GM12892 (cell line): ENCODE measurements at places on chromosomes 12 and 14.

GRCh38 chr12:129540249-129540648 lies 363.6 kb downstream of the TMEM132D start:
- DNase-seq: no peak

DNA sequence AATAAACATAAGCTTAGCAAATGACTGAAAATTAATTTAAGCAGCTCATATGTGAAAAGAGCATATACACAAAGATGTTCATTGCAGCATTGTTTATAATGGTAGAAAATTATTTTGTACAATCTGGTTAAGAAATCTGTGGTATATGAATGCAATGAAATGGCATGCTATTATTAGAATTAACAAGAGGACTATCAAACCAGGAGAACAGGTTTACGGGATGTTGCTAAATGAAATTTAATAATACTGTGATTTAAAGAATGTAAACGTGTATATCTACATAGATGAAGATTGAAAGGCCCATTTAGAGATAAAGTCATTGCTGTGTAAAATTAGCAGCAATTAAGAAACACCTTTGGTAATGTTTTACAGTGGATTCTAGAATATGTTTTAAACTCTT lies 70.5 kb downstream of the EID3 start:
- DNase-seq: no peak

DNA sequence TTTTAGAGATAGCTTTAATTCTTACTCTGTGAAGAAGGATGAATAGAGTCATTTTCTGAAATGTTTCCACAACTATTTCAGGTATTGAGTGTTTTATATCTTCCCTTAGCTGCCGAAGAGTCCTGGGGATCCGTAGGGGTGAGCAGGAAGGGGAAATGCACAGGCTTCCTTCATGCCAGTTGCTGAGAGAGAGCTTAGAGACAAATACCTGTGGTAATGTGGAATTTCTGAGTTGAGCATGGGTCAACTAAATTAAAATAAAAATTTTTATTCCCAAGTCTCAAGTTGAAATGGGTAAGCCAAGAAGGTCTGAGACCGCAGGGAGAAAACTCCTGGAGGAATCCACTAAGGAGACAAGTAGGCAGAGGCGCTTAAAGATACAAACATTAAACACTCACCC lies 185.7 kb downstream of the DAD1 start:
- no peak for DNase-seq

DNA sequence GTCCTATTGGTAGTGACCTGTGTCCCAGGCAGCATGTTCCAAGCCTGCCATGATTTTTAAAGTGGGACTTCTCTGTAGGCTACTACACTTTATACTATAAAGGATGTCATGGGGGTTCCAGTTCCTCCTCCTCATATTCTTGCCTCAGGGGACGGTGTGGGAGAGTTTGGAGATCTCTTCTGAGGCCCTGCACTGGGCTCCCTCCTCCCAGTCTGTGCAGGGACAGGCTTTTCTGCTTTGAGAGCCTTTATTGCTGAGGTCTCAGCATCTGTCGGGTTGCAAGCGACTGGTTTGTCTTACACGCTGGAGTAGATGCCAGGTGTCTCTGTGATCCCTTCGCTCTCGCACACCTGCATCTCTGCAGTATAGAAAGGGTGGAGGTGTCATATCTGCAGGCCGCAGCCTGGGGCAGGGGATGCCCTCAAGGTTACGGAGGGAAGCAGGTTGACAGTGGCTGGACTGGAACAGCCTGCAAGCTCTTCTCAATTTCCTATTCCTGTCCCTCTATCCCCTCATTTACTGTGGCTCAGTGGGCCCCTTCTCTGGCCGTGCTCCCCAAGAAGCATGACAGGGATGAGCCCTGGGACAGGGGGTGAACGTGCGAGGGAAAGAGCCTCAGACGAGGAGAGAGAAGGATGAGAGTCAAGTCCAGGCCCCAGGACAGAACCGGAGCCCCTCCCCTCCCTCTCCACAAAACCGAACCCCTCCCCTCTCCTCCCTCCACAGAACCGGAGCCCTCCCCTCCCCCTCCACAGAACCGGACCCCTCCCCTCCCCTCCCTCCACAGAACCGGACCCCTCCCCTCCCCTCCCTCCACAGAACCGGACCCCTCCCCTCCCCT lies 51.3 kb downstream of the SLC6A12 start:
- DNase-seq: no peak
